Tongue (tissue), 3 donors: ENCODE measurements at places on chromosomes 3 and 15. TPM values are rescaled to one million over a fixed set of nuclear protein-coding genes. Genes with fewer than 3 reads are reported as not detected.

IP6K2 gene
- 62.9 TPM for total RNA-seq

ABHD17C gene
- 7.9 TPM for total RNA-seq

INSYN1 gene
- 14.8 TPM for total RNA-seq

ZCWPW2 gene
- 1.0 TPM for total RNA-seq

ALDH1A2 gene
- 1.6 TPM for total RNA-seq

XCR1 gene
- total RNA-seq: not detected

HDAC11 gene
- 21.8 TPM for total RNA-seq

FBXW12 gene
- total RNA-seq: not detected

EPHA6 gene
- total RNA-seq: 1.1 TPM

RHCG gene
- 70.4 TPM for total RNA-seq

COL8A1 gene
- 22.4 TPM for total RNA-seq

CIDEC gene
- total RNA-seq: not detected

MAN2A2 gene
- total RNA-seq: 17.0 TPM

GNAI2 gene
- 120 TPM for total RNA-seq

TMIE gene
- total RNA-seq: not detected

TAGLN3 gene
- total RNA-seq: 1.6 TPM

GPR176 gene
- total RNA-seq: 4.1 TPM

SLC7A14 gene
- 0.10 TPM for total RNA-seq

C2CD4B gene
- 20.2 TPM for total RNA-seq

TLR9 gene
- total RNA-seq: not detected

SCAANT1 gene
- not detected for total RNA-seq

MAGI1 gene
- total RNA-seq: 62.1 TPM

ZNF385D gene
- total RNA-seq: 5.4 TPM

TRIM71 gene
- total RNA-seq: 0.31 TPM

CLDN18 gene
- 0.62 TPM for total RNA-seq

LIPH gene
- total RNA-seq: 1.3 TPM

EAF1 gene
- 14.9 TPM for total RNA-seq
